ENCODE measurements at places on chromosomes 12 and 14.

GRCh38 chr14:52286661-52287649 lies 19.5 kb downstream of the PTGDR start:
- no peak for DNase-seq

- DNase-seq, result no peak
These were observed 196.0 kb downstream of the BCAT1 start for GRCh38 chr12:24752763-24753462.

DNA sequence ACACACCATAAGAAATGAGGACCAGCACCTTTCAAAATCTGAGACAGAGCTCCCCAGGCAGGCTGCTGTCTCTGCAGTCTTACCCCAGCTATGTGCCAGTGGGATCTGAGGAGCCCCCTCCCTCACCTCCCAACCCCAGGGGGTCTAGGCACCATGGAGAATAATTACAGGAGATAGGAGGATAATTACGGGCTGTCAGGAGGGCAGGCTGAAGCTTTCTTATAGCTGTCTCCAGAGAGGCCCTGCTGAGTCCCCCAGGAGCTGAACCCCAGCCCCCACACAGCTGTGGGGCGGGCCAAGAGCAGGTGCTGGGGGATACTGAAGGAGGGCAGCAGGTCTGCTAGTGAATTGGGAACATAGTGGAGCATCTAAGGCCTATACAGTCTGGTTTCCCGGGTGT lies 6.8 kb downstream of the CPNE6 start:
- no peak for DNase-seq

DNA sequence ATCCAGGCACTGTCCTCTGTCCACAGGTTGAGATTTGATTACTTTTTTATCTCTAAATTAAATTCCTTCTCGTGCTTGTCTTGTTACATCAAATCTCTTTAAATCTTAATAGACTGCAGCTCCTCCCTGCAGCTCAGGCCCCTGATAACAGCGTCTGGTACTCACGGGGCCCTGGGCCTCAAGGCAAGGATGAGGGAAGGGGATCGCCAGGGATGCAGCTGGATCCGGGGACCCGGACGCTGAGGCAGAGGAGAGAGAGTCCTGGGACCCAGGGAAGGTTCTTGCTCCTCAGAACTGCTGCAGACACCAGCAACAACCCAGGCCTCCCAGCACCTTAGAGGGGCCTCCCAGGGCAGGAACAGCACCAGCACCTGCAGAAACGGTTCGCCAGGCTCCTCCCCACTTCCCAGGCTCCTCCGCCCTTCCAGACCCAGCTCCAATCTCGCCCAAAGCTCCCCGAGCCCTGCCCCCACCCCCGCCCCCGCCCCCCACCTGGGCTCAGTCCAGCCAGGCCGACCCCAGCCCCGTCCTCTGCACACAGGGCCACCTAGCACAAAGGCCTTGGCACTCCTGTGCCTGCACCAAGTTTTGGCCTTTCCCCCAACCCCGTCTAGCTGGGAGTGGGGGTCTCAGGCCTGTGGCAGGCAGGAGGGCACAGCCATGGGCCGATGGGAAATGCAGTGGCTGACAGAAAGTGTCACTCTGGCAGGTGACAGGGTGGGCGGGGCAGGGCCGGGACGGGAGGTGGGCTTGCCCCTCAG lies 60.3 kb upstream of the GALNT9 start:
- no peak for DNase-seq

Measured in hematopoietic multipotent progenitor cell treated with erythropoietin and hydrocortisone succinate and interleukin-3 and kit ligand, for 4 days (in vitro differentiated cells).